Germinal center (tissue), 1 donor: ENCODE measurements at places on chromosomes 7 and 10.

- no peak for DNase-seq
Observed at GRCh38 chr10:88642963-88643362, 21.3 kb upstream of the LIPF start.

DNA sequence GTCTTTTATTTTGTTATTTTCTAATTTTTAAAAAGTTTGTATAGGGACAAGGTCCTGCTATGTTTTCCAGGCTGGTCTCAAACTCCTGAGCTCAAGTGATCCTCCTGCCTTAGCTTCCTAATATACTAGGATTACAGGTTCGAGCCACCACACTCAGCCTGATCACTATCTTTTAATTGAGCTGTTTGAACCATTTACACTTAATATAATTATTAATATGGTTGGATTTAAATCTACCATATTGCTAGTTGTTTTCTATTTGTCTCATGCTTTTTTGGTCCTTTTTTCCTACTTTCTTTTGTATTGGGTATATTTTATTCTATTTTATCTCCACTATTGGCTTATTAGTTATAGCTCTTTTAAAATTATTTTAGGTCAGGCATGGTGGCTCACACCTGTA, 13.2 kb upstream of the CNOT4 start:
- no peak for DNase-seq

GRCh38 chr10:69383558-69383957, 33.2 kb downstream of the TACR2 start:
- no peak for DNase-seq

DNA sequence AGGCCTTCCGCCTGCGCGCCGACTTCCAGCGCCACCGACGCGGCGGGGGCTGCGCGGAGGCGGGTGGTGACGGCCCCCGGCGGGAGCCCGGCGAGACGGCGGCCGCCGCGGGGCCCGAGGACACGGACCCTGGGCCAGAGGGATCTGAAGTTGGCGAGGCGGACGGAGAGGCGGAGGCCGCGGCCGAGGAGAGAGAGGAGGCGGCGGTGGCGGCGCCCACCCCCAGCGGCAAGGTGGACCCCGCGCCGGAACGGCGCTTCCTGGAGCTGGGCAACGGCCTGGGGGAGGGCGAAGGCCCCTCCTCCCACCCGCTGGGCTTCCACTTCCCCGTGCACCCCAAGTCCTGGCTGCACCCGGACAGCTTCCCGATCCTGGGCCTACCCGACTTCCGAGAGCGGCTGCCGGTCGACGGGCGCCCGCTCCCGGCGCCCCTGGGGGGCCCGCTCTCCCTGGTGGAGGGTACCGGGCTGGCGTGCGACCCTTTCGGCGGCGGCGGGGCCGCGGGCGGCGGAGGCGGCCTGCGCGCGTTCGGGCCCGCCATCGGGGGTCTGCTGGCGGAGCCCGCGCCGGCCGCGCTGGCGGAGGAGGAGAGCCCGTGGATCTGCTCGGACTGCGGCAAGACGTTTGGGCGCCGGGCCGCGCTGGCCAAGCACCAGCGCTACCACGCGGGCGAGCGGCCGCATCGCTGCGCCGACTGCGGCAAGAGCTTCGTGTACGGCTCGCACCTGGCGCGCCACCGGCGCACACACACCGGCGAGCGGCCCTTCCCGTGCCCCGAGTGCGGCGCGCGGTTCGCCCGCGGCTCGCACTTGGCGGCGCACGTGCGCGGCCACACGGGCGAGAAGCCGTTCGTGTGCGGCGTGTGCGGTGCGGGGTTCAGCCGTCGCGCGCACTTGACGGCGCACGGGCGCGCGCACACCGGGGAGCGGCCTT, 16.2 kb downstream of the ZNF316 start:
- no peak for DNase-seq

DNA sequence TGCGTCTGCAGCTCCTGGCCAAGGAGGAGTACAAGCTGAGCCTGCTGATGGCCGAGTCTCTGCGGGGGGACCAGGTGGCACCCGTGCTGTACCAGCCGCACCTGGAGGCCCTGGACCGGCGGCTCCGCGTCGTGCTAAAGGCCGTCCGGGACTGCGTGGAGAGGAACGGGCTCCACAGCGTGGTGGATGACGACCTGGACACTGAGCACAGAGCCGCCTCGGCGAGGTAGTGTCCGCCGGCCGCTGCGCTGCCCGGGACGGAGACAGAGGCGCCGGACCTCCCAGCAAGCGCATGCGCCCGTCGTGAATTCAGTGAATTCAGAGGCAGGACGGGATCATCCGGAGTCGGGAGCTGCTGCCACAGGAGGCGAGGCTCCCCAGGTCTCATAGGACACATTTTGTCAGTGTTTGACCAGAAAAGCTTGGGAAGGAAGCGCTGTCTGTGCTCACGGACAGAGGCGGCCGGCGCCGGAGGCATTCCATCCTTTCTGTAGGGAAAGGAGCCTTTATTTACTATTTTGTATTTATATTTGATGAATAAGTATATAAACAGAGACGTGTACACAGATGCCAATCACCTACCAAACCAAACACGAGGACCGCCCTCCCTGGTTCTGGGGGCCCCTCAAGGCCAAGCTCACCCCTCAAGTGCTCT, 30.1 kb upstream of the FOXL3 start:
- no peak for DNase-seq

DNA sequence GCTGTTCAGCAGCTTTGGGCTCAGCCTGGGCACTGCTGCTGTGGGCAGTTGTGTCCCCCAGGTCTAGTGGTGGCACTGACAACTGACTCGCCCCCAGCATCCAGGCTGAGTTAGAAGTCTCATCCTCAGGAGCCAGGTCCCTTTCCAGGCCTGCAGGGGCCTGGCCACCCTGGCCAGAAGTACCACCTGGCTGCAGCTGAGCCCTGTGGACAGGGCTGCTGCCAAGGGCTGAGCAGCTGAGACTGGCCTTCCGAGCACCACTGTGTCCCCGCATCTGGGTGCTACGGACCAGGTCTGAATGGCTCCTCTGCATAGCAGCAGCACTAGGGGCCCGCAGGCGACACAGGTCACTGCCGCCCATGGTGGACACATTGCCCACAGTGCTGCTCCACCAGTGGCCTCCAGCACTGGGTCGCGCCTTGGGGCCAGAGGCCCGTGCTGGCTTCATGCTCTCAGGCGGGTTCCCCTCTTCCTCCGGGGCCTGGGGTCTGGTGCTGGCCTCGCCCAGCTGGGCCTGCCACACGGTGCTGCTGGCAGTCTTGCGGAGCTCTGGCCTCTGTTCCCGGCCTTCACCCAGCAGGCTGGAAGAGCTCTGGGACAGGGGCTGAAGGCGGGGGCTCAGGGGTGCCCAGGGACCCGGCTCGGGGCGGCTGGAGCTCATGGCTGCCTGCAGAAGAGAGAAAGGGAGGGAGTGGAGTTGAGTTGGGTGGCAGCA, 6.2 kb downstream of the GPRIN2 start:
- DNase-seq = no peak

- DNase-seq = no peak
Observed at GRCh38 chr10:484925-485661, 204.4 kb downstream of the DIP2C start.

DNA sequence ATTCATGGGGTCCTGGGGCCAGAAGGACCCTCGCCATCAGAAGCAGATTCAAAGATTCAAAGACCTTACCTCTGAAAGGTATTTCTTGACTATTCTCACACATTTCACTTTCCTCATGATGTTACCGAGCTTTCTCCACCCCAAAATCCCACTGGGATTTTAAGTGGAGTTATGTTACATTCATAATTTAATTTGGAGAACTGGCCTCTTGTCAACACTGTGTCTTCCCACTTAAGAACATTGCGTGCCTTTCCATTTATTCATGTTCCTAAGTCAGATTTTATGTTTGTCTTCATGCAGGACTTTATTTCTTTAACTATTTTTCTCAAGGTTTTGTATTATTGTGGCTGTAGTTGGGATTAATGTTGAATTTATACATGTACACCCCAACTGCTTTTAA, 123.5 kb upstream of the BMPER start:
- DNase-seq = no peak

GRCh38 chr10:95478935-95479334, 82.2 kb downstream of the SORBS1 start:
- DNase-seq = no peak

GRCh38 chr10:131080571-131080970, 230.9 kb downstream of the TCERG1L start:
- no peak for DNase-seq

DNA sequence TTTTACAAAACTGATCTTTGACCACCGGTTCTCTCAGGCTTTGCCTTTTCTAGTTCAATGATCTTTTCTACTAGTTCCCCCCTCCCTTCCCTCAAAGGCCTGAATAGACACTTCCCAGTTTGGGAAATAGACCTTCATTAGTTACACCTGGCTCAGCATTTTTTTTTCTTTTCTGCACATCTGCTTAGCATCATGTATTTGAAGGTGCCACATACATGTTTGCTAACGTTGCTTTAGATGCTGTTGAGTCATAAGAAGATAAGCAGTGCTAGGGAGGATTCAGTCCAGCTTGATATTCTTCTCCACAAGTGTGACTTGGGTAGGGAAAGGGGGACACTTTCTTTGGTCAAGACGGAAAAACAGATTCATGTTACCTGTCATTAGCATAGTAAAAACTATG, 78.3 kb downstream of the BICC1 start:
- DNase-seq = no peak

GRCh38 chr7:501526-501925, 18.1 kb downstream of the PDGFA start:
- no peak for DNase-seq
